Activated CD4-positive, CD25-positive, alpha-beta regulatory T cell treated with anti-CD3 and anti-CD28 coated beads, Interleukin-2, amount 50 U/mL, for 24 hours (primary cell): ENCODE measurements at places on chromosomes 13 and 19.
A peak's percentile ranks its signal among the peaks of the same experiment; 100 is the strongest.

DNA sequence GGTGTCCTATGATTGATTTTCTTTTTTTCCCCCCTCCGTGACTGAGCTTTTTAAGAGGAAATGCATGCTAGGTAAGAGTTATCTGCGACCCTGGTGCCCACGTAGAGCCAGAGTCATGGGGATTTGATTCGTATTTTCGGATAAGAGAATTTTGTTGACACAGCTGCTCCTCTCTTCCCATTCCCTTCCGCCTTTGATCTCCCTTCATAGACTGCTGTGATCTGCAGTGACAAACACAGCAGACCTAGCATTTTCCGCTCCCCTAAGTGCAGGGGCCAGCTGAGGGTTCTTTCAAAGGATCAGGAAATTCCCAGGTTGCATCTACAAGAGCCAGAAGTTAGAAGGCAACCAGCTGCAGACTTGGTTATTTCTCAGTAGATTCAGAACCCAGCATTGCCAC, 70.5 kb downstream of the ZNF568 start:
- no peak for ATAC-seq

- ATAC-seq, result no peak
Measured at GRCh38 chr13:72341904-72342303, 385.5 kb downstream of the MZT1 start.

DNA sequence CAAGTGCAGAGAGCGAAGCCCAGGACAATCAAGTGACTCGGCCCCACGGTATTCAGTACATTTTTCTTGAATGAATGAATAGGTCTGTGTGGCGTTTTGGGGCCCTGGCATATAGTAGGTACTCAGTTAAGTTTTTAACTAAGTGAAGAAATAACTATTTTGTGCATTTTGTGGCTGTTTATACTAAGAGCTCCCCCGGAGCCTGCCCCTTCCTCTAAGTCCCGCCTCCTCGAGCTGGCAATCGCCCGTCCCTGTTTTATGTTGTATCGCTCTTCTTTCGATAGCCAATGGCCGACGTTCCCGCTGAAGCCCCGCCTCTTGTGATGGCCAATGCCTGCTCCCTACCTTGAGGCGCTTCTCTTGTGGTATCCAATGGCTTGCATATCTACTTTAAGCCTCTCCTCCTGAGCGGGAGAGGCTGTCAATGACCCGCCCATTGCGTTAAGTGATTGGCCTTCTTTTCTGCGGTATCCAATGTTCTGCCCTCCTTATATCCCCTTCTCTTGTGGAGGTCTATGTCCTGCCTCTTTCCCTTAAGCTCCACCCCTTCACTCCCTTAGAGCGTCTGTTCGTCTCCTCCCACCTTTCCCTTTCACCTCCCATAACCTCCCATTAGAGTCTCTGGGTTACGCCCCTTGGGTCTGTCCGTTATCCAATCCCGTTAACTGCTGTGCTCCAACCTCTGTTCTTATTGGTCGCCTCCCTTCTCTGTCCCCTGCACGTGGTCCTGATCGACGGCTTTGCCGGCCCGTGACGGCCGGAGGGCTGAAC, 509 bp upstream of the HDGFL2 start:
- ATAC-seq, result peak; percentile 88

DNA sequence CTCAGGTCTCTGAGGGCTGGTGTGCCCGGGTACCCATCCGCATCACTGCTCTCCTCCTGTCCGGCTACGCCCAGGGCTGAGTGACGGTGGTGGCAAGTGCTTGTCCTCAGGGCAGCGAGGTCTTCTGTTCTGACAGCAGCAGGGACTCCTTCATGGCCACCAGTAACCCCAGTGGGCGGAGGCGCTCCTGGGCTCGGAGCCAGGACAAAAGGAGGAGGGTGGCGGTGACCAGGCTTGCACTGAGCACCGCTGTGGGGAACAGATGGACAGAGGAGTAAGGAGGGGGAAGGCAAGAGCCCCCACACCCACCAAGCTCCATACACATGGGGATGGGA, 5.8 kb downstream of the CD320 start:
- ATAC-seq, result no peak

- ATAC-seq, result no peak
Measured at GRCh38 chr13:46962281-46962941, 65.6 kb upstream of the HTR2A start.

GRCh38 chr13:46717275-46717674, 79.7 kb downstream of the ESD start:
- no peak for ATAC-seq

DNA sequence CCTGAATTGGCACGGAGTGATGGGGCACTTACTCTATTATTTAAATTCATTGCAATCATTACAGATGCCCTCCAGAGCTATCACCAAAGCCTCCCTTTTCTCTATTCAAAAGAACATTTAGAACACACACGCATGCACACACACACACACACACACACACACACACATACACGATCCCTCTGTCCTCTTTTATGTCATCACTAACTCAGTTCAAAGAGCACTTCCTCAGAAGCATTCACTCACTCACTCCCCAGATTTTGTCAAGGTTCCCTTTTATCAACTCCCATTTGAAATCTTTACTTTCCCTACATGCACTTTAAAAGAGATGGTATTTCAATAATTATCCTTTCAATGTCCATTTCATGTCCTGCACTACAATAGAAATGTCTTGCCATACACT, 22.4 kb upstream of the IGFL4 start:
- no peak for ATAC-seq

GRCh38 chr13:94660695-94661326, 51.5 kb downstream of the SOX21 start:
- ATAC-seq, result no peak

DNA sequence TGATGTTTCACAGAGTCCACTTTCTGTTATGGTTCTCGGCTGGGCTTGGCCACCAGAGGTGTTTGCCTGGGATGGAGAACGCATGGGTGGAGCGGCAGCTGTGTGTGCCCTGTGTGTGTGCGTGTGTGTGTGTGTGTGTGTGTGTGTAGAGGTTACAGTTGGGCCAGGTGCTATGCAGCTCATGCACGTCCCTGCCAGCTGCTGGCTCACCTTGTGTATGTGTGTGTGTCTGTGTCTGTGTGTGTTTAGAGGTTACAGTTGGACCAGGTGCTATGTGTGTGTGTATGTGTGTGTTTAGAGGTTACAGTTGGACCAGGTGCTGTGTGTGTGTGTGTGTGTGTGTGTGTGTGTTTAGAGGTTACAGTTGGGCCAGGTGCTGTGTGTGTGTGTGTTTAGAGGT, 33.0 kb upstream of the PEG3 start:
- no peak for ATAC-seq

DNA sequence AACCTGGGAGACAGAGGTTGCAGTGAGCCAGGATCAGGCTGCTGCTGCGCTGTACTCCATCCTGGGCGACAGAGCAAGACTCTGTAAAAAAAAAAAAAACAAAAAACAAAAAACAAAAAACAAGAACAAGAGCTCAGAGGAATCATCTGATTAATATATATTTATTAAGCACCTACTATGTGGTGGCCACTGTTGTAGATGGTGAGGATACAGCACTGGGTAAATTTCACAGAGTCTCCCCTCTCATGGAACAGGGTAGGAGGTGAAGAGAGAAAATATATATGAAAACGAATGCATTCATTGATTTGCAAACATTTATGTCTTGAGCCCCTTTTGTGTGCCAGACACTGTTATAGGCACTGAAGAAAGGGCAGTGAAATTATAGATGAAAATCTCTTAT, 5.9 kb upstream of the SERTAD1 start:
- no peak for ATAC-seq

- peak; percentile 66 for ATAC-seq
Measured at GRCh38 chr19:45498411-45499195, at the start of gene PPM1N. TSS of gene PPM1N (plus strand) at chr19:45498443. CDS start at chr19:45498473, 30 bp downstream.

- ATAC-seq, result no peak
Measured at GRCh38 chr13:66948910-66949309, 281.2 kb downstream of the PCDH9 start.

DNA sequence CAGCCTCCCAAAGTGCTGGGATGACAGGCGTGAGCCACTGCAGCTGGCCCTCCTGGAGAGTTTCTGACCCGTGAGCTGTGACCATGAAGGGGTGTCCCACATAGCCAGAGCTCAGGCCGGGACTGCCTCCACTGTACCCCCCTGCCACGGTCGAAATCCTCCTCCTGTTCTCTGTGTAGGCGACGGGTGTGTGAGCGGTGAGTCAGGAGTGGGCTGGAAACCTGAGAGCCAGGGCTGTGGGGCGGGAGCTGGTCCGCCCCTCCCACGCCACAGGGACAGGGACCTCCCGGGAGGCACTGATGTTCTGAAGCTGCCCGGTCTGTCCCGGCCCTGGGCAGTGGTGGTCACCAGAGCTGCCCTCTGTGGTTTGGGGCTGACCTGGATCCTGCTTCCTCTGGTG, 3.9 kb downstream of the WDR18 start:
- ATAC-seq, result no peak
